AG09319 (cell line): ENCODE measurements at places on chromosomes 16 and 17.

GRCh38 chr17:28563475-28563874 lies 7.8 kb downstream of the PIGS start:
- DNase-seq = no peak

- no peak for DNase-seq
Observed at GRCh38 chr17:71019699-71020098, 850.4 kb downstream of the KCNJ2 start.

DNA sequence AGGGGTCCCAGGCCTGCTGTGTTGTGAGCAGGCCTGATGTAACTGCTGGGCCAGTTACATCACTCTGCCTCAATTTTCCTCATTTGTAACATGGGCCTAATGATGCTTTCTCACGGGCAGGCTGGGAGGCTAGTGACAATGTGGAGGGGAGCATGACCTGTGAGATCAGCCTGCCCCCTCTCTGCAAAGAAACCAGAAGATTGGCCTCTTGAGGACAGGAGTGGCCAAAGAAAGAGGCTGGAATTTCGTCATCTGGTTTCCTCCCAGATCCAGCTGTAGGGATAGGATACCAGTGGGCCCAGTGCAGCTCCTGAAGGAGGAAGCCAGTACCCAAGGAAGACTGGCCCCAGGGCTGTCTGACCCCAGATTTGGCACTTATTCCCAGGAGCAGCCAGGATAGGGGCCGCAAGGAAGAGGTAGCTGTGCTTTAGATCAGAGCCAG lies 615 bp upstream of the SREBF1 start:
- DNase-seq = peak; percentile 66

DNA sequence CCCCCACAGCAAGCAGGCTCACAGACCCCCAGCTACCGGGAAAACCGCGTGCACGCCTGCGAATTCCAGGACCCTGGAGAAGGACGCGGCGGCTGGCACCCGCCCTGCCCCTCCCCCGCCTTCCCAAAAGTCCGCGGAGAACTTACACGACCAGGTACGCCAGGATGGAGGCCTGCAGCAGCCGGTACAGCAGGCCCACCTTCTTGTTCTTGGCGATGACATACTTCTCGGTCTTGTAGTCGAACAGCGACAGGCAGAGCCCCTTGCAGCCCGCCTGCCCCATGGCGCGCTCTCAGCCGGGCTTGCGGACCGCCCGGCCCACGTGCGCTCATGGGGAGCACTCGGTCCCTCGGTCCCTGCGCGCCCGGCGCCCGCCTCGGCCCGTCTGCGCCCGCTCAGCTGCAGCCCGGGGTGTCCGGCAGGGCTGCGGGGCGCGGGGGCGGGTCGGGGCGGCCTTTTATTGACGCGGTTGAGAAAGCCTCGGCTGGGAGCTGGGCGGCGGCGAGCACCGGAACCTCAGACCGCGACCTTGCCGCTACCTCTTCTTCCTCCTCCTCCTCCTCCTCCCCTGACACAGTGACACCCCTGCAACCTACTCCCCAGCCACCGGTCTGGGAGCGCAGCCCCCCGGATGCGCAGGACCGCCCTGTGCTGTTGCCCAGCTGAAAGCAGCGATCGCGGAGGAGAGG lies at the start of gene P2RX5:
TSS of gene P2RX5 (minus strand) at position 433 of the 689 bp plus-strand sequence. CDS start at position 283, 150 bp downstream.
- DNase-seq = no peak

GRCh38 chr17:42221886-42222745 lies 27.8 kb upstream of the GHDC start:
- no peak for DNase-seq

DNA sequence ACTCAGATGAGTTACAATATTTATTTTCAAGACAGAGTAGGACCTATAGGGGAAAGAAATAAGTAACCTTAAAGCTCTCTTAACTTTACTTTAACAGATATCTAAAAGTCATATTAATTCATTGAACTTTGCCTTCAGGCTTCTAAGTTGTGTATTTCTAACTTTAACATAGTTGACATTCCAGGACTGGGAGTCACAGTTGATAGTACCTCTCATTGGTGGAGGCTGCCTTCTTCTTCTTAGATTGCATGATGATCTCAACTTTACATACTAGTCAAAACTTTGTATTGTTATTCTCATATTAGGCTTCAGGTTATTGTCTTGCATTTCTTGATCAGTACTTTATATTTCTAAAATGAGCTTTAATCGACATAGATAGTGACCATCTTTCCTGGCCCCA lies 350.1 kb upstream of the KIF2B start:
- DNase-seq = no peak

DNA sequence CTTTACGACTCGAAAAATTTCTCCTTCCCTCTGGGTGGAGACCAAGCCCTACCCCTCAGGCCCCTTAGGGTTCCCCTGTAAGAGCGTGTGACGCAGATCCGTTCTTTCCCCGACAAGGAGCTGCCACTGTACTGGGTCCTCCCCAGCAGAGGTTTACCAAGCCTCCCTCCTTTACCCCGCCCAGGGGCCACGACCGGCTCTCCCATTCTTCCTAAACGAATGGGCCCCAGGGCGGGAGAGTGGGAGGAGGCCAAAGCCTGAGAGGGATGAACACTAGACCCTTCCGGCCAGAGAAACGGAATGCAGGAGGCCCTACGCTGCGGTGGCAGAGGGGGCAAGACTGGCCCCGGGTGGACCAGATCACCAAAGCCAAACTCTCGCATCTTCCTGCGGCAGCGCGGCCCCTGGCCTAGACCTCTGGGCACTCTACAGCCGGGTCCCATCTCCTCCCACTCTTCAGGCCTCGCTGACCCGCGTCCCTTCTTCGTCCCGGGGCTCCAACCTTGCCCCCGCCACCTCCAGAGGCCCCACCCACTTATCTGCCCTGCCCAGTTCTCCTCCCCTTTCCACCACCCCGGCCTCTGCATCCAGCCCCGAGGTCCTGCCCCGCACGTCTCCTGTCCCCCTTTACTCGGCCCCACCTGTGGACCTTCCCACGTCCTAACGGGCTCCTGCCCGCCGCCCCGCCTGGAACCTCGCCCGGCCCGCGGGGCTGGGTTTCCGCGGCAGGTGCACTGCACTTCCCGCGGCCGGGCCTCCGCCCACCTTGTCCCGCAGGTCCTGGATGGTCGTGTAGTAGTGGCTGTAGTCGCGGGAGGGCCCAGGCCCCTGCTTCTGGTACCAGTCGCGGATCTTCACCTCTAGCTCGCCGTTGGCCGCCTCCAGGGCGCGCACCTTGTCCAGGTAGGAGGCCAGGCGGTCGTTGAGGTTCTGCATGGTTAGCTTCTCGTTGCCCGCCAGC lies 765 bp downstream of the KRT19 start:
- DNase-seq = no peak

GRCh38 chr17:55641676-55642081 lies 81.0 kb downstream of the TMEM100 start:
- peak; percentile 54 for DNase-seq

DNA sequence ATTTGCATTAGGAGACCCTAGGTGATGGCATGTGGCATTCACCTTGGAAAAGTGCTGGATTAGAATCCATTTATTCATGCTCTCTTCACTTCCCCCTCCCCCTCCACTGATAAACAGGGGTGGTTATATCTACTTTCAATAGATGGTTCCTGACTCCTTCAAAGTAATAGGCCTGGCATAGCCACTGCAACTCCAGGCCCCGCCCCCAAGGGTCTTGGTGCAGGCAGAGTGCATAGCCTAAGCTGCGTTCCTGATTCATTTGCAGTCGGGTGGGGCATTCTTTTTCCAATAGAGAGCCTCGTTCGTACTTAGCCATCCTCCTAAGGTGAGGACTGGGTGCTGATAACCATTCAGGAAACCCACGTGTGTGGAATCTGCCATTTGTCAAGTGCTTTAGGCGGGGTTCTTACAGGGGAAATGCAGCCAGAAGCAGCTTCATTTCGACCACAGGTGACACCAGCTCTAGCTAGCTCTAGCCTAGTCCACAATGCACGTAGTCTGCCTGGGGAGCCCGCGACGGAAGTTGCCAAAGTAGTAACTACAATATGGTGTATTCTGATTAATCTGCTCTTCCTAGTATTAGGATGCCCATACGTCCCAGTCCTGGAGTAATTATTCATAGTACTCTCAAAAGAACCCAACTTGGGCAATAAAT lies 11.1 kb downstream of the UBE2O start:
- DNase-seq = no peak

- DNase-seq = no peak
Observed at GRCh38 chr16:11669380-11670146, 1.3 kb downstream of the SNN start.

- no peak for DNase-seq
Observed at GRCh38 chr16:82241469-82242052, 71.5 kb upstream of the MPHOSPH6 start.

DNA sequence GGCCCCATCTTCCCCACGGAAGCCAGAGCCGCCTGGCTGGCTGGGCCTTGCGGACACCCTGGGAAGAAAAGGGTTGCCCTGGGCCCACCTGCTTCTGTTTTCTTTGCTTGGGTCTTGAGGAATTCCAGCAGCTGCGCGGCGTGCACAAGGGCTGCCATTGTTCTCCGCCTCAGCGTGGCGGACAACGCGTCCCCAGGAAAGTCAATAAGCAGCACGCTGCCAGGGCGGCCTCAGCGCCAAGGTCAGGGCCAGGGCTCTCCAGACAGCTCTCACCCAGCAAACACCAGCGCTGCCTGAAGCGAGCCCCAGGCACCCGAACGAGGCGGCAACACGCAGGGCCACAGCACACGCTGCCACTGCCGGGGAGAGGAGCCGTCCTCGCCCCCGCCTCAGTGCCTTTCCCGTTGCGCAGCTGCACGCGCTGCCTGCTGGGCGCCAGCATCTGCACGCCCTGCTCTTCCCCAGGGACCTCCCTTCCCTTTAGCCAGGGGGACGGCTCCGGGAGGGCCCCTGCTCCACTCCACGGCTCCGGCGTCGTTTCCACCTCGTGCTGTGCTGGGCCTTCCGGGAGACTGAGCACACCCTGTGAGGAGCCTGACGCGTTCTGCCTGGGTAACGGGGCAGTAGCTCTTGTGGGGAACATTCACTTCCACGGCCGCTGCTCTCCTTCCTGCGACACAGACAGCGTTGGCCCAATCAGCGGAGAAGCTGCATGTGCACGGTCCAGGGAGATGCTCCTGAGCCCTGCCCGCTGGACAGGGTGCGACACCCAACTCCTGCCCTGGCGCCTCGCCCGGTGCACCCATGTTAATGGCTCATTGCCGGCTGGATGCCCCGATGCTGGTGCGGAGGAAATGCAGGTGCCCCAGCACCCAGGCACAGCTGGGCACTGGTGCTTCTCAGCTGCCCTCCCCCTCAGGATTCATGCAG lies 57.8 kb downstream of the LMF1 start:
- no peak for DNase-seq

DNA sequence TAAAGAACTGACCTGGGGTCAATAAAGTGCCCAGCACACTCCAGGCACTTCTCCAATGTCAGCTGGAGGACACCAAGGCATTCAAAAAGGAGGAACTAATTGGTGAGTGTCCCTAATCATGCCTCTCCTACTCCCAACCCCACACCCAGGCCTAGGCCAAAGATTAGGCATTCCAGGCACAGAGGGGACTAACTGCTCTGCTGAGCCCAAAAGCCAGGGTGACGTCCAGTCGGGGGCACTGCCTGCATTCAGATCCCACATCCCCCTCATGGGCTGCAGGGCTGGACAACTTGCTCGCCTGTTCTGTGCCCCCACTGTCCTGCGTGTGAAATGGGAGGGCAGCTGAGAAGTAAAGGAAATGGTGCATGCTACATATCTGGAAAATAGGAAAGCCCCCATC lies 115.4 kb downstream of the DYNLRB2 start:
- no peak for DNase-seq

GRCh38 chr17:76147211-76148014 lies 6.4 kb upstream of the FOXJ1 start:
- peak; percentile 4 for DNase-seq

- no peak for DNase-seq
Observed at GRCh38 chr16:15620611-15621195, 22.3 kb downstream of the MARF1 start.

DNA sequence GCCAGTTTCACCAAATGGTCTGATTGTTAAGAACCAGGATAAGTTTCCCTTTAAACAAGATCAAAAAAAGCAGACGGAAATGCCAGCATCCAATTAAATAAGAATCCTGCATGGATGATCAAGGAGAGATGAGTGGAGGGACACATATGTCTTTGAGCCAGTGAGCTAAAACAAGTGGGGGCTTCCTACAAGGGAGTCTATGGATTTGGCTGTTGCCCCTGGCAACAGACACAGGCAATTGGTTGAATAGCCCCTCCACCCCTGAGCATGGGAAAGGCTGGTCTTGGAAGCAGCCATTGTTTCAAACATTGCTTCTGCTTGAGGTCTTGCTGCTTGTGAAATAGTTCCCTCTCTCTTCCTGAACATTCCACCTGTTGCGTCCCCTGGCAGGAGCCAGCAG lies 374.7 kb upstream of the ERCC4 start:
- DNase-seq = no peak

DNA sequence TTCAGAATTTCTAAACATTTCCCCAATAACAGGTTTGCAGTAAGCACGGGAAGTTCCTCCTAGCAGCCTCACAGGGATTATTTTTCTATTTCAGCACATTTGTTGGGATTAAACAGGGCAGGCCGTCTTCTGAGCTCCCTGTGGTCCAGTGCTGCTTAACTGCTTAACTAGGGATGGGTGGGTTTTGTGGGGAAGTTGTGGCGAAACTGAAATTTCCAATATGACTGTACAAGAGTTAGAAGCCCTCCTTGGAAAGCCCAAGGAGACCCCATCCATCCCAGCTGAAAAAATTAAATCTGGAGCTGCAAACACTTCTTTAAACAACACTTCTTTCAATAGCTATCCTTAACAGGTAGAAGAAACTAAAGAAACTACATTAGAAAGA lies 22.2 kb downstream of the FAM117A start:
- DNase-seq = no peak

DNA sequence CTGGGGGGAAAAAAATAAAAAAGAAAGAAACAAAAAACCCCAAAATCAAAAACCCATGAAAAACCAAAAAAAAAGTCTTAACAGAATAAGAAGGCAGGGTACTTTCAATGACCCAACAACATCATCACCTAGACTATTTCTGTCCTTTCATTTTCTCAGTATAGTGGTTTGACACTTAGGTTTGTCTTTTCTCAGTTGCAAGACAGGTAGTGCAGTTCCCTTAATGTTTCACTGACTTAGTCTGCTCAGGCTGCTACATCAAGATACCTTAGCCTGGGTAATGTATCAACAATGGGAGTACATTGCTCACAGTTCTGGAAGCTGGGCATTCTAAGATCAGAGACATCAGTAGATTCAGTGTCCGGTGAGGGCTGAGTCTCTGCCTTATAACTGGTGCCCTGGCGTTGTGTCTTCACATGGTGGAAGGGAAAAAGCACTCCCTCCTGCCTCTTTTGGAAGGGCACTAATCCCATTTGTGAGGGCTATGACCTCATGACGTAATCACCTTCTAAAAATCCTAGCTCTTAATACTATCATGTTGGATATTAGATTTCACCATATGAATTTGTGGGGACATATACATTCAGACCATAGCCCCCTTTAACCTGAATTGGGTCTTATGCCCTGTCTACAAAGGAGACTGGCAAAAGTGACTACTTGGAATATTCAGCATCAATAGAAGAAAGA lies 362.3 kb upstream of the RBFOX1 start:
- no peak for DNase-seq

DNA sequence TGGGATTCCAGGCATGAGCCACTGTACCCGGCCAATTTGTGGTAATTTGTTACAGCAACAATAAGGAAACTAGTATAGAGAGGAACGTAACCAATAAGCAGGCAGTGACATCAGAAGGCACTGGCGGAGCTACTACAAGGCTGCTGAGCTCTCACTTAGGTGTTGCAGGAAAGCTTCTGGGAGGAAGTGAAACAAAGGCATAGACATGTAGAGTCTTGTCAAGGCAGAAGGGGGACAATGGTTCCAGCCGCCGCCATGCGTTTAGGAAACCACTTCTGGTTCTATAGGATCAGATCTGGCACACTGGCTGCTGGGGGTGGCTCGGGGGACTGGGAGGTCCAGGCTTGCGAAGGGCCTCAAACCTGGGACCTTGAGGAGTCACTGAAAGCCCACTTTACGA lies 9.4 kb upstream of the CPSF4L start:
- no peak for DNase-seq
